ENCODE measurements at places on chromosomes 5 and 9.

DNA sequence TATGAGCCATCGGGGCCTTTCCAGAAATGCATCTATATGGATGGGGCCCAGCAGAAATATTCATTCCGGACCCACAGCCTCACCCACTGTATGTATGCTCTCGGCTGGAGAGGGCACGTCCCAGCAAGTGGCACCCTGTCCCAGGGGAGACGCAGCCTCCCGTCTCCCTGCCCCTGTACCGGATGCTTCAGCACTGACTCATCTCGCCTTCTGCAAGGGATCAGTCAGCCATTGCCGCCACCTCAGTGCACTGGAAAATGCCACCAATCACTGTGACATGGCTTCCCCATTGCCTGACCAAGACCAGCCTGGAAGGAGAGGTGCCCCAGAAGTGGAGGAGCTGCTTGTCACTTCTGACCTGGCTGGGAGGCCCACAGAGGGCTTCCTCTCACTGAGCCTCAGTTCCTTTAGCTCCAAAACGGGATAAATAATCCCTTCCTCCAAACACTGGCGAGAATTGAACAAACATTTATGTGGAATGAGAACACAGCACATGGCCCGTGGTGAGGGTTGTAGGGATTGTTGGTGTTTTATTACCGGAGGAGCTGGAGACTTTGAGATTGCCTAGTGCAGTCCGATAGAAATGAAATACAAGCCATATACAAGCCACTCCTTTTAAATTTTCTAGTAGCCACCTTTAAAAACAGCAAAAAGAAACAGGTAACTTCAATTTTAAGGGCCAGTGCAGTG, 43.9 kb upstream of the ORM1 start:
- DNase-seq: peak; percentile 69

DNA sequence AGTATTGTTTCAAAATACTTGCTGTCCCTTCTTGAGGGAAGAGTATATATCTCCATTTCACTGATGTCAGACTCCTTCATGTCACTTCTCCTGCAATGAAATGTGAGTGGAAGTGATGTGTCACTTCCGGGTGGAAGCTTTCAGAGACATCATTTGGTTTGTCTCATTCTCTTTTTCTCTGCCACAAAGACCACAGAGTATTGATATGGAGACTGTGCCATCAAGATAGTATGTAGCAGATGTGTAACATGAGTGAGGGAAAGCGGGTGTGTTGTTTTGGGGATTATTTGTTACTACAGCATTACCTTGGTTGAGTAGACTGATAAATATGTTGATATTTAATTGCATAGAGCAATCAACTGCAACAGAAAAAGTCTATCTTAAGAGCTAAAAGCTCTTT, 169.8 kb downstream of the FBXL7 start:
- no peak for DNase-seq

GRCh38 chr5:149413477-149414210, 34.6 kb upstream of the IL17B start:
- DNase-seq: no peak

GRCh38 chr5:132094393-132095076, 20.9 kb downstream of the CSF2 start:
- DNase-seq: no peak

DNA sequence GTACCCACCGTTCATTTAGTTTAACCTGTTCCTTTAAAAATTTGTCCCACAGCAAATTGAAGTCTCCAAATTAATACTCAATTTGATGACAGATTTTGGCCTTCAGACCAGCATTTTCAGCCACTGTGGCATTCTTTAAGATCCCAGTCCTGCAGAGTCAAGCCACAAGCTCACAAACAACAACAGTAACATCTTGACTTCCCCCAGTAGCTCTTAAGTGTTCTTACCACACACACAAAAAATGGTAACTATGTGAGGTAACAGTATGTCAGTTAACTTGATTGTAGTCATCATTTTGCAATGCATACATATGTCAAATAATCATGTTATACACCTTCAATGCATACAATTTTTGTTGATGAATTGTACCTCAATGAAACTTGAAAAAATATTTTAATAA, 247.9 kb downstream of the LURAP1L start:
- DNase-seq: no peak

- no peak for DNase-seq
These were observed 166.4 kb downstream of the CDH6 start for GRCh38 chr5:31359839-31360238.

GRCh38 chr5:88236866-88237642, 31.6 kb downstream of the TMEM161B start:
- no peak for DNase-seq

GRCh38 chr5:169554251-169554650, 29.3 kb upstream of the SPDL1 start:
- DNase-seq: no peak

DNA sequence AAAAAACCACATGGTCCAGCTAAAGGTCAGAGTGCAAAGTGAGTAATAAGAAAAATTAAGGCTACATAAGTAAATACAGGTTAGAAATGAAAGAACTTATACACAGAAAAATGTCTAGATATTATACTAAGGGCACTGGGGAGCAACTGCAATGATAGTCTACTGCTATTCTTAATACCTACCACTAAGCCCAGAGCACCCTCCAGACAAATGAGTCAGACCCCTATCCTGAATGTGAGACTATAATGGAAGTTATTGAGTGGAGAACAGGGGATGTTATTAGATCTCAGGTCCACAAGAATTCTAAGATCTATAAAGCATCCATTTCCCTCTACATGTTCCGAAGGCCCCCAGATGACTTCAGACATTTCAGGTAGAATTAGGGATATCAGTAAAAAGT, 438.3 kb downstream of the PRELID2 start:
- no peak for DNase-seq

DNA sequence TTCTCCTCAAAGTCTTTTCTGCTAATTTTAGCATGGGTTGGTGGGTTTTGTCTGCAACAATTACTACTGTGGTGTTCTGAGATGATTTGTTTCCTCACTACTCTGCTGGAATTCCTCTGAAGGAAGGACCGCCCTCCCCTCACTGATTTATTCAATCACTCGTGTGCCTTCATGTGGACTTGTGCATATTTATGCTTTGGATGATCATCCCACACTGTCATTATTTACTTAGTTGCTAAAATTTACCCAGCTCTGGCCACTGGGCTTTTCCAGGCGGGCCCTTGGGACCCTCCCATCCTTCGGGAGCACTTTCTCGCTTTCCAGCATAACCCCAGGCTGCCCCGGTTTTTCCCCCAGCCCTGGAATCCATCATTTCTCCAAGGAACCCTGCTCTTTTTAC, 41.7 kb upstream of the NKD2 start:
- DNase-seq: no peak

DNA sequence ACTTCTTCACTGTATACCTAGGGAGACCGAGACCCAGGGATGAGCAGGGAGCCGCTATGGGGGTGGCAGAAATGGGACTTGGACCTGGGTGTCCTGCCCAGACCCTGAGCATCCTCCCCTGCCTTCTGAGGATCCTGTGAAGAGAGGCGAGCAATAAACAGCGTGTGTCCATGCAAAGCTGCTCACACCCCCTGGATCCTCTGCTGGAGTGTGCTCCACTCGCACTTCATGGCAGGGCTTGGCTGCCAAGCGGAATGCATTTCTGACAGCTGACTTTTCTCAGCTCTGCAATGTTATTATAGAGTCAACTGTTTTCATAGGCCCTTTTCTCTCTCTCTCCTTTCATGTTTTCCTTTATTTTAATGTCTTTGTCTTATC, 31.0 kb upstream of the ALDH1B1 start:
- no peak for DNase-seq

GRCh38 chr5:134463176-134463720, 51.6 kb upstream of the CDKN2AIPNL start:
- DNase-seq: no peak

GRCh38 chr5:118834710-118835109, 153.6 kb downstream of the DTWD2 start:
- DNase-seq: no peak

- no peak for DNase-seq
These were observed 125.8 kb upstream of the CNTLN start for GRCh38 chr9:17009071-17009470.

GRCh38 chr5:35634326-35634725, 16.7 kb downstream of the SPEF2 start:
- DNase-seq: no peak

DNA sequence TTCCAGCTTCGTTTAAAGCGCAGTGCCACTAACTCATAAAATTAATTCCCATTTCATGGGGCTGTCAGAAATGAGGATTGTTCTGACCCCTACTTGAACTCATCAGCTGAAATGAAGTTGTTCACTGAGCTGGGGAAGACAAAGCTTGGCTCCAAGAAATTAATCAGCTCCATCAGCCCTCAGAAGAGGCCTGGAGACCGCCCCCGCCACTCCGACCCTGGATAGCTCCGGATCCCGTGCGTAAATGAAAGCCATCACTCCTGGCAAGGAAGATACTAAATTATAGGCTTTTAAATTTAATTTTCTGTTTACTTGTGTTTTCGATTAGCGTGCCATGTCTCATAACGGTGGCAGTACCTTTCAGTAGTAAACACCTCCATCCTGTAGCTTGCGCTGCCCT, 142.8 kb upstream of the IRX2 start:
- no peak for DNase-seq

DNA sequence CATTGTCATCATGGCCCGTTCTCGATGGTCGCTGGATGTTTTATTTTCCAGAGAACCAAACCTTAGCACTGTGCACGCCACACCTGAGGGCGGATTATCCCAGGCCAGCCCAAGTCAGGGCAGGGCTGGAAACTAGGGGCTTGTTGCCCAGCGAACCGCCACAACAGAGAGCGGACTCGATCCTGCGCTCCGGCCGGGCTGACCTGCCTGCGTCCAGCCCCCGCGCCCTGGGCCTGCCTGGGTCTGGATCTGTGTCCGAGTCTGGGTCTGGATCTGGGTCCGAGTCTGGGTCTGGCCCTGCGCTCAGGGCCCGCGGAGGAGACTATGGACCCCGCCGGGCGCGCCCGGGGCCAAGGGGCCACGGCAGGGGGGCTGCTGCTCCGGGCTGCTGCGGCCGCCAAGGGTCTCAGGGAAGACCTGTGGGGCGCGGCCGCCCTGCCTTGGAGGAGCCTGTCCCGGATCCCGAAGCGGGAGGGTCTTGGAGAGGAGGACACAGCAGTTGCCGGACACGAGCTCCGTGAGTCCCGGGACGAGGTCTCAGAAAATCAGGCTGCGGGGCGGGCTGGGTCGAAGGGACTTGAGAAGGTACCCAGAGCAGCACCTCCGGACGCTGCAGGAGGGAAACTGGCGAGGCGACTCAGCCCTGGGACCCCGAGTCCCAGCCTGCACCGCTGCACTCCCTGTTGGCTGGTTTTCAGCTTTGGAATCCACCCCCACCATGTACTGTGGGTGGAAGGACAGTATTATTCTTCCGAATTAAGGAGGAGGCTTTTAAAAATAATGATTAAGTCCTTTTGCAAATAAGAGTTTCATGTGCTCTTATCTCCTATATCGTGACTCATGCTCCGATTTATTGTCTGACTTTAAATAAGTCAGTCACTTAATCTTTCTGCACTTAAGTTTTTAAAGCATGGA, at the start of gene ANKDD1B:
TSS of gene ANKDD1B (plus strand) at position 143 of the 915 bp plus-strand sequence. CDS start at position 325, 182 bp downstream.
- no peak for DNase-seq

DNA sequence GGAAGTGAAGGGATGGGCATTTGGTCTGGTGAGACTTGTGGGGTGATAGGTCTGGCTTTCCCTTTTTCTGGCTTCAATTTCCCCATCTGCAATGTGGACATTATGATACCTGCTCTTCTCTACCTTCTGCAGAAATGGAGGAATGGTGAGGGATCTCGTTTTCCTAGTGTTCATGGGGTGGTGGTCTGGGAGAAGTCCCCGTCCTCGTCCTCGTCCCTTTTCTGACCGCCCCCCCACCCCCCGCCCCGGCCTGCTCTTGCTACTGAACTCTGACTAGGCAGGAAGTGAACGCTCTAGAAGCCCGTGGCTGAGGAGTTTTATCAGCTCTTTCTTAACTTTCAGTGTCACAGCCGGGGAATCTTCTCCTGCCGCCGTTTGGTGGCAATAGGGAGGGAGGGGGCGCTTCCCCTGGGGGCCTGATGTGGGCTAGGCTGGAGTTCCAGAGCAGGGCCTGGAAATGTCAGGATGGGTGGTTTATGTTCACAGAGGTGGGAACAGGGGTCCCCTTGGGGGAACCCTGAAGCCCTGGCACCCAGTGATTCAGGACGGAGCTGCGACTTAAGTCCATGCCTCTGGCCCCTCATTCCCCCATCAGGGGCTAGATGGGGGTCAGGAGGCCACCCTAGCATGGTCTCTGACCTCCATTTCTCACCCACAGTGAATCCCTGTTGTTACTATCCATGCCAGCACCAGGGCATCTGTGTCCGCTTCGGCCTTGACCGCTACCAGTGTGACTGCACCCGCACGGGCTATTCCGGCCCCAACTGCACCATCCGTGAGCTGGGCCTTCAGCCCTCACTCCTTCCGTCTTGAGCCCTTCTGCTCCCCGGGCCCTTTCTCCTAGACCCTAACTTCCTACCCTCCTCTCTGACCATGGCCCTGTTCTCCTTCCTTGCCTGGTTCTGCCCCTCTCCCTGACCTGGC, 6.7 kb downstream of the PTGS1 start:
- no peak for DNase-seq

GRCh38 chr9:105901514-105902109, 207.3 kb downstream of the TMEM38B start:
- DNase-seq: no peak

DNA sequence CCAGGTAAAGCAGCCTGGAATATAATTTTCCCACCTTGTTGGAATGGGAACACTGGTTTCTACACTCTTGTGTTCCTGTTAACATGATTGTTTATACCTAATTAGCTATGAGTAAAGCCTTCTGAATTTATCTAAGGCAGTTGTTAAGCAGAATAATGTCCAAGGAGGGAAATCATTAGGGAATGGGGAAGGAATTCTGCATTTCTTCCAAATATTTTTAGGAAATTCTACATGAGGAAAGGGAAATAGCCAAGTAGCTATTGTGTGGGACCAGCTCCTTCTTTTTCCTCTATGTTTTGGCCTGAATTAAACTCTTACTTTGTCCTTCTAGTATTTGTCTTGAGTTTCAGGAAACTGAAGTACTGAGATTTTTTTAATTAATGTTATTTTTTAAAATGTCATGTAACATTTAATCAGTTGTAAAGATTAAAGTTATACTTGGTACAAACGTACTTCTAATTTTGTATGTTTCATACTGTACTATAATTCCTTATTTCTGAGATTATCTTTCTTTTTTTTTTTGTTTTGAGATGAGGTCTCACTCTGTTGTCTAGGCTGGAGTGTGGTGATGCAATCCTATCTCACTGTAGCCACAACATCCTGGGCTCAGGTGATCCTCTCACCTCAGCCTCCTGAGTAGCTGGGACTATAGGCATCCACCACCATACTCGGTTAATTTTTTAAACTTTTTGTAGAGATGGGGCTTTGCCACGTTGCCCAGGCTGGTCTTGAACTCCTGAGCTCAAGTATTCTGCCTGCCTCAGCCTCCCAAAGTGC, 28.5 kb downstream of the ANKDD1B start:
- no peak for DNase-seq
